ENCODE measurements at places on chromosomes 2 and 18.

GRCh38 chr2:47531378-47532042 is 128.6 kb downstream of the MSH2 start:
- DNase-seq, result no peak

GRCh38 chr2:242060212-242060835 is 190.8 kb downstream of the RTP5 start:
- no peak for DNase-seq

DNA sequence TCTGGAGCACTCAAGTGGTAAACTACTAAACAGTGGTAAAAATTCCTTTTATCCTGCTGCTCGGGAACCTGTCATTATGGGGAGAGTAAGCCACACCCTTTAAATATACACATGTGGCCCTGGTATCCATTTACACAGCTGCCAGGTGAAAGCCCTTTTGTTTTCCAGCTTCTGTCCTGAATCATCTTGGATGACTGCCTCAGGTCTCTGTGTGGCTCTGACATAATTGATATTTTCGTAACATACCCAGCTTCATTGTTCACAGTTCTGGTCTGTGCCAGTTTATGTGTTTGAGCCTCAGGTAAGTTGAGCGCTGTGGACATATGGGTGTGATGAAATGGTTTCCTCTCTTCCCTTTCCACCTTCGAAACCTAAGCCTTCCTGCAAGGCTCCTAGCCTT is 15.7 kb upstream of the TTC39C start:
- no peak for DNase-seq

DNA sequence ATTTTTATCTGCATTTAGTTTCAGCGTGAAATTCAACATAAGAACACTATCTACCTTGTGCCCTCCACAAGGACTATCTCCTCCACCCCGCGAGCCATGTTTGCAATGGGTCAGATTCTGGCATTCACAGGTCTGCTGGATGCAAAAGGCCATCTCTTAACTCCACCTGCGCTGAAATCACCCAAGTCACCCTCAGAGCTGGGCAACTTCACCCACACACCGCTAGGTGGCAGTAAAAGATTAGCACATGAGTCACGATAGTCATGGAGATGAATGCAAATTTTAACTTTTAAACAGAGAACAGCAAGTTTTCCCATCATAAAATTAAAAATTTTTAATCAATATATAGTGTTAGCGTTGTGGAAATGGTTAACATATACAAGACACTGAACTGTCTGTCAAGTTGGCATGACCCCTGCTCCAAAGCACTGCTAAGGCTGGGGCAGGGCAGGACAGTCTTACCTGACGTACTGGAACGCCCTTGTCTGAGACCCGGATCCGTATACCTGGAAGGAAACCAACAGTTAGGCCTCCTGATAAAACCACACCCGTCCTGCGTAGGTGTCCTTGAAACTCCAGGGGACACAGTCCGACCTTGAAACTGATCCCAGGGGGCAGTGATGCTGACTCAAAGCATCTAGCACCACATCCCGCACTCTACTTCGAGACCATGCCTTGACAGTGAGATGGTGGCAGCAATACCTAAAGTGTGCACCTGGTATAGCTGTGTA is 89.6 kb downstream of the UXS1 start:
- peak; percentile 52 for DNase-seq

DNA sequence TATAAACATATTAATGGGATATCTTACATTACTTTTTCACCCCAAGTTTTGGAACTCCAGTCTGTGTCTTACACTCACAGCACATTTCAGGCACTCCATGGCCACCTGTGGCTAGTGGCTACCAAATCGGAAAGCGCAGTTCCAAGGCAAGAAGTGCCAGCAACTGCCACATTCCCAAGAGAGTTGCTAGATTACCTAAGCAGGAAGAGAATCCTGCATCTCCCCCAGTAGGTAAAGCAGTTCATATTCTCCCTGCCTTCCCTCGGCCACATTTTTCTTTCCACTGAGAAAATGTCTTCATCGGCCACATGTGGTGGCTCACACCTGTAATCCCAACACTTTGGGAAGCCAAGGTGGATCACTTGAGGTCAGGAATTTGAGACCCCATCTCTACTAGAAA is 62.8 kb downstream of the MEX3C start:
- no peak for DNase-seq

DNA sequence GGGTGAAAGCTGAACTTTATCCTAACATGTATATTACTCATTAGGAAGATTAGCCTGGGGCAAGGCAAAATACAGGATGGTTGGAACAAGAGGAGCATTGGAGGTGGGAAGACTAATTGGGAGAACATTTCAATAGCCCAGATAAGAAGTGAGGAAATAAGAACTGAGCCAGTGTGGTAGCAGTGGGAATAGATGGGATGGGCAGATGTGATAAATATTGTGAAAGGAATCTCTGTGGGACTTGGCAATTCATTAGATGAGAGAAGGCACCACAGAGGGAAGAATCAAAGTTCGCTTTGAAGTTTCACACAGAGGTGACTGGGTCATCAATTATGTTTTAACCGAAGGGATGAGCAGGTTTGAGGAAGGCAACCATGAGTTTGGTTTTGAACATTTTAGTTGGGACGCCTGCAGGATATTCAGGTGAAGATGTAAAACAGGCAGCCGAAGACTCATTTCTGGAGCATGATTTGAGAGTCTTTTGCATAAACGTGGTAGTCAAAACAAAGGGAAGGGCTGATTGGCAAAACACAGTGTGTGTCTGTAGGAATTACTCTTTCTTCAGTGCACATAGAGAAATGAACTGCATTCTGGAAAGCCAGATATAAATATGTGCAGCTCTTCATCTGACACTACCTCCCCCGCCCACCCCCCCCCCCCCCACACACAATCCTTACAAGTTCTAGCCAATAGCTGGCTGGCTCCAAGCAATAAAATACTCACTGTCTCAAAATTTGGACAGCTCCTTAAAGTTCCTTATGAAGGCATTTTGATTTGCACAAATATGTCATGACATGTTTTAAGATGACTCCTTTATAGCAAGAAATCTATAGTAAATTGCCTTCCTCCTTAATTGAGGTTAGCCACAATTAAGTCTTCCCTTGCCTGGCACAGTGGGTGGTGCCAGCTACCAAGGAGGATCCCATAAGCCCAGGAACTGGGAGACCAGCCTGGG is 1.9 kb upstream of the SLC1A4 start:
- DNase-seq, result no peak

DNA sequence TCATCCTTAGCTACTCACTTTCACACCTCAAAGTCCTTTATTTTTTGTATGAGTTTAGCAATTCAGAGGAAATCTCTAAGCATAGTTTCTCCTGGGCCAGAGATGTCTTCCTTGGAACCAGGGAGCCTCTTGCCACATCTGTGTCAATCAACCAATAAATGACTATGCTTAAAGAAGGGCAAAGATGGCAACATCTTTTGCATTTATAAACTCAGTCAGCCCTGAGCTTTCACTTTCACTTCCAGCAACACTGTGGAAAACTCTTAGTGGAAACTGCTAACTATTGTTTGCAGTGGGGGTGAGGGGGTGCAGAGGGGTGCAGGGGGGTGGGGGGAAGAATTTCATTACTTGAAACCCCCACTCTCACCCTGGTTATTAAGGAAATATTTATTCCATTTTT is 3.4 kb downstream of the ACVR1C start:
- no peak for DNase-seq

DNA sequence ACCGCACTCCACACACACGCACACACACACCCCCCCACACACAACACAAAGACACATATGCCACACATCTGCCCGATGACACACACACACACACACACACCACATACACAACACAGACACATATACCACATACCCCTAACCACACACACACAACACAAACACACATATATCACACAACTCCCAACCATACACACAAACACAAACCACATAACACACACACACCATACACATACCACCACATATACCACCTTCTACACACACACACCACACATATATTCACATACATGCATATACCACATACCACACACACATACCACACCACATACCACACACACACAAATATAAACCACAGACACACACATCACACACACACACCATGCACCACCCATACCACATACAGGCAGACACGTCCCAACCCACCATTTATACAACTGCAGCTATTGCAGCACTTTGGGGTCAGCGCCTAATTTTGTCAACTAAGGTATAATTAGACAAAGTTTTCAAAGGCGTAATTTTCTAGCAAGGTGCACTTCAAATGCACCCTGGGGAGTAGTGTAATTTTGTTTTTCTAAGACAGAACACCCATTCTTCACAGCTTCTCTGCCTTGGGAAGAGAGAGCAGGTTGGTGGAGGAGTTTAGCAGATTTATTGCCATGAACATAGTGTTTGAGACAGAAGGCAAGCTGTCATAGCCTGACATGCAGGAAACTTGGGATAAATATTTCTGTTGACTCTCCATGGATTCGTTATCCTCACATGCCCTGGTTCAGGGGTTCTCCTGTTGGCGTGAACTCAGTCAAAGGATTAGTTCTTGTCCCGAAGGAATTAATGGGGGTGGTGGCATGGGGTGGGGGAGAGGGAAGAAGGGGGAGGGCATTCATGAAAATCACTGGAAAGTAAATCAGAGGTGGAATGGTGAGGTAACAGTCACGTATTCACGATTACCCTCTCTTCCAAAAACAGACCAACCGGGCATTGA is 416.1 kb downstream of the LPIN1 start:
- DNase-seq, result no peak

GRCh38 chr2:216633616-216634369 is 573 bp downstream of the IGFBP2 start:
- no peak for DNase-seq

DNA sequence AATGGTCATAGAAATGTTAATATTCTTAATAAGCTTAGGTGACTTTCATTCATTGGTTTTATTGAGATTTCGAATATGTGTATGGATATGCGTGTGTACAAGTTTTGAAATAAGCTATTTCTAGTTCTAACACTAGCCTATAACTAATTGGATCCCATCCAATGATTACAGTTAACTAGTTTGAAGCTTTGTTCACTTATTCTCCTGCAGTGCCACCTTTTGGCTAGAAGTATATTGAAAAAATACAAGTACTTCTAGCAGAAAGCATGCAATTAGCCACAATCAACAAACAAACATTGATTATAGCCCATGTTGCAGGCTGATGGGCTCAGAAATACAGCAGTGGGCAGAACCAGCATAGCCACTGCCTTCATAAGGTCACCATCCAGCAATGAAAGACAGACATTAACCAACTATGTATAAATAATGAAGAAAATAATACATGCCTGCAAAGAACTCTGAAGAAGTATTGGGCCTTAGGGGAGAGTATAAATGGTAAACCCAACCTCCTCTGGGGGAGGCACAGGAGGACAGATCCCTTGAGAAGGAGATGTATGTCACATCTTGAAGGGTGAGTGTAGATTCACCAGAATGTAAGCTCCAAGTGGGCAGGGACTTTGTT is 5.1 kb upstream of the PIEZO2 start:
- DNase-seq, result no peak

DNA sequence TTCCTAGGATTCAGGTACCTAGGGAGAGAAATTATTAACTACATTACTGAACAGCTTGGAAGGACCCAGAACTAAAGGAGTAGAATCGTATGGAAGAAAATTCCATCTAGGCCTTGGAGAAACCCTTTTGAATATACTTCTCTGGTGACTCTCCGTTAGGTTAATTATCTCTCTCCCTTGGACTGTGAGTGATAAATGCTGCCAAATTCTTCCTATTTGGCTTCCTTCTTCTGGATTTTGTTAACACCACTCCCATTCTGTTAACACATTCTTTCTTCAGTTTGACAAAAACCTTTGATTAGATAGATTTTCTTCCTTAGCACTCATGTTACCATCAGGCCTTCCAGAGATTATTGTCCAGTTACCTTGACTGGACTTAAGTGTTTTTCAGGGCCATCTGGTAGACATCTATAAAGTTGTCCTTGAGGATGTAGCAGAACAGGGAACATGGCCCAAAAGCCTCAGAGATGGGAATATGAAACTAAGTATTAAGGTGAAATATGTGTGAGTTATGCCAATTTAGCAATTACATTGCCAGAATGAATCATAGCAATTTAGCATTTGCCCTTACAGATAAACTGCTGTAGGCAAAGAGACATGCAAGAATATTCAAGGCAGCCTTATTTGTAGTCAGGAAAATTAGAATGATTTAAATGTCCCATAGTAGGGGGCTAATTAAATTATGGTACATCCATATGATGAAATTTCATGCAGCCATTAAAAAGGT is 6.7 kb downstream of the CYP27A1 start:
- DNase-seq, result no peak

- no peak for DNase-seq
Measured at GRCh38 chr2:159177957-159178356, 108.5 kb downstream of the WDSUB1 start.

DNA sequence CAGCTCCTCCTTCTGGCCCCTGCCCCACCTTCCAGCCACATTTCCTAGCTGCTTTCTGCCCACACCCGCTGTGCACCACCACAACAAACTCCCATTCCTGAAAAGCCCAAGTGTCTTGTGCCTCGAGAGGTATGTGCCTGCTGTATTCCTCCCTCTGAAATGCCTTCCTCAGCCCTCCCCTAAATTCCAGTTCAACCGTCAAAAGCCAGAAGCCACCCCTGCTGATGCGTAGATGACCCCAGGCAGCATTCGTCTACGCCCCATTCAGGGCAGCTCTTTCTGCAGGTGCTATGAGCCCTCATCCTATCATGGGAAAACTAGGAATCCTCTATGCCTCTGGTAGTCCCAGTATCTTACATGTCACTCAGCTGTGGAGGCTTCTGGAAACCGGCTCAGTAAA is 71.7 kb downstream of the DNMT3A start:
- no peak for DNase-seq

- no peak for DNase-seq
Measured at GRCh38 chr2:28398101-28398834, 5.6 kb downstream of the FOSL2 start.

GRCh38 chr18:76442413-76443171 is 52.5 kb downstream of the ZNF516 start:
- DNase-seq, result no peak

GRCh38 chr18:22170421-22171257 is 1.2 kb downstream of the GATA6 start:
- no peak for DNase-seq

GRCh38 chr18:45774065-45774521 is 50.1 kb downstream of the SLC14A1 start:
- DNase-seq, result no peak

DNA sequence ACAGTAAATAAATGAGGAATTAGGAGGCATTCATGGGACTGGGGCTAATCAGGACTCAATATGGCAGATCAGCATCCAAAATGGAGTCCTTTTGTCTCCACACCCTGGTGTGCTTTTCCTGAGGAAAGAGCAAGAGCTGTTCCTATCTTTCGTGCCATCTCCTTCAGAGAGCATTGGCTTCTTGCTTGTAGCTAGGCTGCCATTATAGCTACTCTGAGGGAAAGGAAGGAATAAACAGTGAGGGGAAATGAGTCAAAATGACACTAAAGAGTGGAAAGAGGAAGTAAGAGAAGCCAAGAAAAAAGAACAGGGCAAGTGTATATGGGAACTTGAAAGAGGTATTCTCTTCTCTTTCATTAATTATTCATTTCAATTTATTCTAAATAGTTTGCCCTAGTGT is 8.4 kb upstream of the NMI start:
- DNase-seq, result no peak

- no peak for DNase-seq
Measured at GRCh38 chr18:12408247-12408869, 629 bp downstream of the PRELID3A start.

GRCh38 chr2:145038041-145038525 is 518.2 kb upstream of the ZEB2 start:
- no peak for DNase-seq

GRCh38 chr18:13500227-13500865 is 226.0 kb downstream of the FAM210A start:
- DNase-seq, result peak; percentile 9

- DNase-seq, result no peak
Measured at GRCh38 chr2:159832026-159832425, 34.0 kb upstream of the CD302 start.

Data from T-helper 2 cell treated with Interferon-gamma antibody and Interleukin-4, amounts not matched to agents 5 μg/mL and 100 μg/mL, for 36 hours (primary cell).